ENCODE measurements at places on chromosomes 1 and 21. TPM values are rescaled to one million over a fixed set of nuclear protein-coding genes. Genes with fewer than 3 reads are reported as not detected.

DNA sequence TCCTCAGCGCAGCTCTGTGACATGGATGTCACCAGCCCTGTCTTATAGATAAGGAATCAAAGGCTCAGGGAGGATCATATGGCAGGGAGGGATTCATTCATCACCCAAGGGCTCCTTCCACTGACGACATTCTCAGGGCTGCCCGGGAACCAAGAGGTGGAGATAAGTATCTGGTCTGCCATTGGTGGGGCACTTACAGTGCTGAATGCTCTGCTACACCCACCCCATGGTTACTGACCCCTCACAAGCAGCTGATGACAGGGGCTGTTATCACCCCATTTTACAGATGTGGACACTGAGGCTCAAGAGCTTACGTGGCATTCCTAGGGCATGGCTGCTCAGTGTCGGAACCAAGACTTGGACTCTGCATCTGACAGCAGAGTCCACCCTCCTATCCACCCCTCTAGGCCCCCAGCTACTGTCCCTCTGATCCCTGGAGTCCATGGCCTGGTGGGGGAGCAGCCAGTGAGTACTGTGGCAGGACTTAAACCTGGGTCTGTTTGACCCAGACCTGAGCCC is 155.1 kb downstream of the PTPRU start:
- H3K27me3 ChIP-seq = no peaks in the 10 kb centered on the region
- H3K4me1 ChIP-seq = no peaks in the 10 kb centered on the region
- H3K36me3 ChIP-seq = no peaks in the 10 kb centered on the region
- DNase-seq = no peak
- H3K27ac ChIP-seq = no peak overlapping the region

DNA sequence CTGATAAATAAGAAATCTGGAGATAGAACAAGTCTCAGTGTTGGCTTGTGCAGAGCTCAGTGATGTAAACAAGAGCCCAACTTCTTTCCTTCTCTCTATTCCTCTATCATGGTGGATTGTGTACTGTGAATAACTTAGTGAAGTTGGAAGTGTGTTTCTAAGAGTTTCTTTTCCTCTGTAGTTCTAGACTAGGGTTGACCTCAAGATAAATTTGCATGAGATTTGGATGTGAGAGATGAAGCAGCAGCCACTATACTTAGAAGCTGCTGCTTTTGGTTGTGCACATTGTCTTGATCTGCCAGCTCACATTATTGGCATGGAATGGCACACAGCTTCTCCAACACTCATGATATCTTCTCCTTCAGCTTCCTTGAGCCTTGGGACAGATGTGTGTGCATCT is 198.9 kb upstream of the ZP4 start:
- H3K27ac ChIP-seq = no peak overlapping the region
- no peak overlapping the region for H3K4me3 ChIP-seq
- DNase-seq = no peak
- no peaks in the 10 kb centered on the region for H3K27me3 ChIP-seq
- no peaks in the 10 kb centered on the region for H3K36me3 ChIP-seq

PPCS gene
- polyA plus RNA-seq = 47.6 TPM

GRCh38 chr1:39391691-39392679 is 99.5 kb upstream of the BMP8A start:
- DNase-seq = peak; percentile 37
- peak overlapping the region; percentile 21 for H3K4me3 ChIP-seq
- peaks cover 30% of the 10 kb centered on the region for H3K36me3 ChIP-seq
- no peak overlapping the region for H3K27ac ChIP-seq
- no peaks in the 10 kb centered on the region for H3K27me3 ChIP-seq
- peaks cover 35% of the 10 kb centered on the region for H3K4me1 ChIP-seq

DNA sequence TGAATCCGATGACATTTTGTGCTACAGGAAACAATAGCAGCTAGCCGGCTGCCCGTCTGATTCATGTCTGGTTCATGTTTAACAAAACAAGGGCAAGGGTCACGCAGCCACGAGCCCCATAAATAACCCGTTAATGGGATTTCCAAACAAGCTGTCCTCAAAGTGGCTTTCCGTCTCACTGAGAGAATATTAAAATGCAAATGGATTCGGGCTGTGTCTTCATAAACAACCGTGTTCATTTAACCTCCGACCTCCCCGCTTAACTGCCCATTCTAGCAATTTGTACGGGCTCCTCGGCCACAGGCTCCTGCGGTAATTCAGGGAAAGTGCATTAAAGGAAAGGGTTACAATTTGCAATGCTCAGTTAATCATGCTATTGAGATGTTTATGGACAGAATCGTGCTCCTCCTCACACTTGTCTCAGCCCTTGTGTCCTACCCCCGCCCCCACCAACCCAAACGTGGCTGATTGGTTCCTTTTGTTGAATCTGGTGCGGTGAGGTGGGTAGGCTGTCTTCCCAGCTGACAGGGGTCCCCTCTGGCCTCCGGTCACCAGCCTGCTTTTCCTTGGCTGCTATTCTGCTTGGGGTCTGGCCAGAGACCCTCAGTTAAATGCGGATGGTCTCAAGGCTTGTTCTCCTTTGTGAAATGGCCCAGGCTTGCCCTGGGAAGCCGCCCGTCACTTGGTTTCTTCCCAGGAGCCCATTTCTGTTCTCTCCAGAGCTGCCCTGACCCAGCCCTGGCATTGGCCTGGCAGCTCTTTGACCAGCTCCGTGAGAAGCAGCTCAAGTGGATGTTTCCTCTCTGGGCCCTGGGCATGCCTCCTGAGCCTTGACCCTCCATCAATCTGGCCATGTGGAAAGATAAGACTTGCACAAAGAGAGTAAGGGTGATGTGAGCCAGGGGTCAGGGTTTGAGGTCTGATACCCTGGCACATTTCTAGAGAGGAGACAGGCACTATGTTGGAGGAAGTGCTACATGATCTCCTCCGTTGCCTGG is 200.7 kb upstream of the POU3F1 start:
- H3K27ac ChIP-seq = no peak overlapping the region
- peaks cover 31% of the 10 kb centered on the region for H3K4me1 ChIP-seq
- H3K27me3 ChIP-seq = no peaks in the 10 kb centered on the region
- H3K36me3 ChIP-seq = no peaks in the 10 kb centered on the region

DNA sequence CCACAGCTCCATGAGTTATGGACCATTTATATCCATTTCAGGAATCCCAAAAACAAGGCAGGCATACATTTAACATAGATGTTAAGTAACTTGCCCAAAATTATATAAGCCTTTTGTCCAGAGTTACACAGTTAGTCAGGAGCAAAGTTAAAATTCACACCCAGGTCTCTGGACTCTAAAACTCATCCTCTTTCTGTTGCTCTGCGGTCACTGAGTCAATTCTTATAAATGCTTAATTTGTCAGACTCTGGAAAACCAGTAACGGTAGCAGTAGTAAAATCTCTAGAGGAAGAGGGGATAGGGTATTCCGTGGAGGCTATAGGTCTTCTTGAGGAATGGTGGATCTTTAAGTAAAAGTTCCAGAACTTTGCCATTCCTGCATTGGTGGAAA is 223.6 kb upstream of the JUN start:
- peaks cover 10% of the 10 kb centered on the region for H3K4me1 ChIP-seq
- H3K4me3 ChIP-seq = no peak overlapping the region
- H3K27me3 ChIP-seq = no peaks in the 10 kb centered on the region
- no peaks in the 10 kb centered on the region for H3K36me3 ChIP-seq
- DNase-seq = no peak
- H3K27ac ChIP-seq = no peak overlapping the region

GRCh38 chr1:33738536-33738935 is 125.3 kb upstream of the HMGB4 start:
- H3K4me1 ChIP-seq = no peaks in the 10 kb centered on the region
- DNase-seq = no peak
- no peaks in the 10 kb centered on the region for H3K27me3 ChIP-seq
- no peak overlapping the region for H3K4me3 ChIP-seq
- no peaks in the 10 kb centered on the region for H3K36me3 ChIP-seq

All from GM23338 (cell line).